ENCODE measurements at places on chromosomes 3 and 15.

DNA sequence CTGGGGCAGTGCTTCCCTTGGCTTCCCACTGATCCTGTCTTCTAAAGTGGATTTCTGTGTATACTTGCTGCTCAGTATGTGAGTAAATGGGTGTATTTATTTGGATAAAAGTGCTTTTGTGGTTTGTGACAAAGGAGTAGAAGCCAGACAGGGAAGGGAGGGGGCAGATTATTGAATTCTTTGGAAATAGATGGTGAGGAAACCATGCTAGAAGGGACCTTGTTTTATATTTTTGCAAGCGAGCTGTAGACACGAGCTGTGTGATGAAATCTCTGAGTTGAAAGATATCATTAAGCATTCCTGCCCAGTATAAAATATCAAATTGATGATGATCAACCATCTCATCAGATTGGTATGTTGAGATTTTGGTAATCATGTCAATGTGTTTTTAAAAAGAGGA, 68.9 kb downstream of the DUT start:
- DNase-seq = no peak

- no peak for DNase-seq
Measured at GRCh38 chr3:123469323-123469995, 20.6 kb upstream of the ADCY5 start.

GRCh38 chr3:96806341-96806740, 8.1 kb upstream of the EPHA6 start:
- no peak for DNase-seq

GRCh38 chr3:191412759-191413158, 48.2 kb upstream of the PYDC2 start:
- DNase-seq = peak; percentile 98

DNA sequence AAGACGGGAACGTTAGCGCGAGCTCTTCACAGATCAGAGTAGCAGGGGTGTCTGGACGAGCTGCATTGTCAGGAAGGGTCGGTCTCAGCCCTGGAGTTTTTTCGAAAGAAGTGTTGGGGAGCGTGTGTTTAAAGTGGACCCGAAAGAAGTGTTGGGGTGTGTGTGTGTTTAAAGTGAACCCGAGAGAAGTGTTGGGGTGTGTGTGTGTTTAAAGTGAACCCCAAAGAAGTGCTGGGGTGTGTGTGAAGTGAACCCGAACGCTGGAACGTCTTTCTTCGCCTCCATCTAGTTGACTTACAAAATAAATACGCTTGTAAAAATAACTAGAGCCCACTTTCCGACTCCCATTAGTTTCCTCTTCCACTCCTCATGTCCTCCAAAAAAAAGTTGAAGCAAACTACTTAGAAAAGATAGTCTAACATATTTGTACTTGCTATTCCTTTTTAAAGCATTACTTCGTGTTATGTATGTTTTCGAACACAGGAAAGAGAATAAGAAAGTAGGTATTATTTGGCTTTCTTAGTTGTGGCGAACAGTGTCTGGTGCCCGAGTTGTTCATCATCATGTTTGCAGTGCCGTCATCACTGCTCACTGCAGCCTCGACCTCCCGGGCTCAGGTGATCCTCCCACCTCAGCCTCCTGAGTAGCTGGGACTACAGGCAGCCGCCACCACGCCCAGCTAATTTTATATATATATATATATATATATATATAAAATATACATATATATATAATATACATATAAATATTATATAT, 1.0 kb downstream of the LRCH3 start:
- DNase-seq = peak; percentile 35

DNA sequence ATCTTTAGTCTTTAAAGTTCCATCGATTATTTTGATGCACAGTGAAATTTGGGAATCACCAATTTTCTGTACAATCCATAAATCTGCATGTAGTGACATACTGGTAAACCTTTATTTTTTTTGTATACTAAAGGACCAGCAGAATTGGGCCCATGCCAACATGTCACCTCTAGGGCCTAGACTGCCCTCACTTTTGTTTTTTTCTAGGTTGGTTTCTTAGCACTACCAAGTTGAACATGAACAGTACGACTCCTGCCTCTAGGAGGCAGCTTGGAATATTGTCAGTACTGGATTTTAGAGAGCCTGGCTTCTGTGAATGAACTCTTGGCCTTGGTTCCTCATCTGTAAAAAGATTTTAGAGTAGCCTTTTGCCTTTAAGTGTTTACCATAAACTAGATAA, 32.3 kb downstream of the NKIRAS1 start:
- DNase-seq = no peak

GRCh38 chr3:197456261-197457091, 99.3 kb downstream of the BDH1 start:
- peak; percentile 96 for DNase-seq

GRCh38 chr15:48555241-48555881, 90.1 kb downstream of the FBN1 start:
- DNase-seq = peak; percentile 30

GRCh38 chr3:23314981-23315762, 112.0 kb downstream of the UBE2E2 start:
- DNase-seq = peak; percentile 38

GRCh38 chr15:76382987-76383728, 46.6 kb downstream of the ISL2 start:
- DNase-seq = no peak

- DNase-seq = no peak
Measured at GRCh38 chr15:25070353-25070963, 115.7 kb downstream of the SNRPN start.

GRCh38 chr3:10520072-10520471, 14.7 kb upstream of the ATP2B2 start:
- DNase-seq = no peak

- DNase-seq = peak; percentile 50
Measured at GRCh38 chr3:99929745-99930139, 112.1 kb downstream of the CMSS1 start.

DNA sequence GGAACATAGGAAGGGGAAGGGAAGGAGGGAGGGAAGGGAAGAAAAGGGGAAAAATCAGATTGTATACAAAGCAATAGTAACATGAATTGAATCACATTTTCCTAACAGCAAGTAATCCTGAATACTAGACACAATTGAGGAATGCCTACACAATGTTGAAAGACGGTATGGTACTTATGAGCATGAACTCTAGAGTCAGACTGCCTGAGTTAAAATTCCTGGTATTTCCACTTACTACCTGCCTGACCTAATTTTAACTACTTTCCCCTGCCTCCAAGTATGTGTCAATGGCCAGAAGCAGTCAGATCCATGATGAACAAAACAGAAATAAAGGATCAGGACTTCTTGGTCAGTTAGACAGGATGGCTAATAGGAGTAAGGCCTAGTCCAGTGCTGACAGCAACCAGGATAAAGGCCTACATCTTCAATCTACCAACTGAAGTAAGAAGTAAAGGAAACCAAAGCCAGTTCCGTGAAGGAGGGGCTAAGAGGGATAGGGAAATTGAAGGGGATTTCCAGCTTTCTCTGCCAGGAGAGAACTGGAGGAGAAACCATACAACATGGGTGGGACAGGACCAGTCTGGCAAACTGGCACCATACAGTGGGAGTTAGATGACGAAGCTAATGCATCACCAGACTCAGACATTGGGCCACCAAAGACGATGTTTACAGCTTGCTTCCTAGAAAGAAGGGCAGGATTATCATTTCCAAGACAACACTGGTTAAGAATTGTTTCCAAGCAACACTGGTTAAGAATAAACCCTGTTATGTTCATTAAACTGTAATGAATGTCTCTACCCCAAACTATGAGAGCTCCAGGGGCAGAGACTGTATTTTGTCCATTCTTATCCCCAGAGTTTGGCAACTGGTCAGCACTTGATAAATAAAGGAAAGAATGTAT, 151.6 kb upstream of the UBE2E2 start:
- peak; percentile 53 for DNase-seq

- no peak for DNase-seq
Measured at GRCh38 chr15:100781961-100782530, 97.6 kb upstream of the ALDH1A3 start.

GRCh38 chr3:184361932-184362667, 590 bp downstream of the POLR2H start:
- peak; percentile 80 for DNase-seq

DNA sequence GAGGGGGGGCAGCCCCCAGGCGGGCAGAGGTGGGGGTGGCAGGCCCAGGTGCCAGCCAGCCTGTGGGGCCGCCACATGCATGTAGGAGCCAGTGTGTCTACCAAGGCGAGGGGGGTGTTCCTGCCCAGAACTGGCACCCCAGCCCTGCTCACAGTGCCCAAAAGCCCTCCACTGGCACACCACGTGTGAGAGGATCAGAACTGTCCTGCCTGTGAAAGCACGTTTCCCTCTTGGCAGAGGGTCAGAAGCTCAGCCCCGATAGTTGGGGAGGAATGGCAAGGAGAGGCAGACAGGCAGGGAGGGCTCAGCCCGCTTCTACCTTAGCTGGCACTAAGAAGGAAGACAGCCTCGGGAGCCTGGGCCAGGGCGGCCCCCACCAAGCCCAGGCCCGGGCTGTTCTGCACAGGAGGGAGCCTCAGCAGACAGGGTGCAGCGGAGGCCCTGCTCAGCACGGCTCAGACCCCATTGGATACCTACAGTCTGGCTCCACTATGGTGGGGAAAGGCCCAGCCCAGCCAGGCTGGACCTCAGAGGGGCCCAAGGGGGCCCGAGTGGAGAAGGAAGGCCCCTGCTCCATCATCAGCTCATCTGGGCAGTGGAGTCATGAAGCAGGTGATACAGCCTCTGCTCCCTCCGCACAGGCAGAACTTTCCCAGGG, 84.8 kb upstream of the LINGO1 start:
- no peak for DNase-seq

DNA sequence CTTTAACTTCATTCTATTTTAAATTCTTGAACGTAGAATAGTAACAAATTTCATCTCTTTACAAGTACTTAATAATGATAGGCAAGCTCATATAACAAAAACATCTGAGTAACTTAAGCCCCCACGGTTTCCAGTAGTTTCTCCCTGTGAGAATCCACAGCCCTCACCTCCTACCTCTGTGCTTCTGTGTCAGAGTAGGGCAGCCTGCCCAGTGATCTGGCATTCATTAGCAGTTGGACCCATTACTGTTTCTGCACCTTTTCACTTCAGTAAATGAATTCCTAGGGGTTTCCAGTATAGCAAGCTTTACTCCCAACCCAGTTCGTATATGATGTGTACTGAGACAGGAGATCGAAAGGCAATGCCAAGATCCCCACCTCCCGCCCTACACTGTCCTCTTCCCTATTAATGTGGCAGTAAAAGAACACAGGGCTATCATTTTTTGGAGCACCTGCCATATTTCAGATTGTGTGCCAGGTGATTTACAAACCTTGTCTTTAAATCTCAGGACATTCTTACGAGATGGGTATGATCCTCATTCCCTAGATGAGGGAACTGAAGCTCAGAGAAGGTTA, 40.8 kb downstream of the EIF2AK4 start:
- no peak for DNase-seq

GRCh38 chr15:49120832-49121231, 34.6 kb downstream of the COPS2 start:
- no peak for DNase-seq

GRCh38 chr3:16604887-16605602, at the start of gene DAZL:
TSS of gene DAZL (minus strand) at chr3:16605423. CDS start at chr3:16605205, 218 bp downstream.
- no peak for DNase-seq

DNA sequence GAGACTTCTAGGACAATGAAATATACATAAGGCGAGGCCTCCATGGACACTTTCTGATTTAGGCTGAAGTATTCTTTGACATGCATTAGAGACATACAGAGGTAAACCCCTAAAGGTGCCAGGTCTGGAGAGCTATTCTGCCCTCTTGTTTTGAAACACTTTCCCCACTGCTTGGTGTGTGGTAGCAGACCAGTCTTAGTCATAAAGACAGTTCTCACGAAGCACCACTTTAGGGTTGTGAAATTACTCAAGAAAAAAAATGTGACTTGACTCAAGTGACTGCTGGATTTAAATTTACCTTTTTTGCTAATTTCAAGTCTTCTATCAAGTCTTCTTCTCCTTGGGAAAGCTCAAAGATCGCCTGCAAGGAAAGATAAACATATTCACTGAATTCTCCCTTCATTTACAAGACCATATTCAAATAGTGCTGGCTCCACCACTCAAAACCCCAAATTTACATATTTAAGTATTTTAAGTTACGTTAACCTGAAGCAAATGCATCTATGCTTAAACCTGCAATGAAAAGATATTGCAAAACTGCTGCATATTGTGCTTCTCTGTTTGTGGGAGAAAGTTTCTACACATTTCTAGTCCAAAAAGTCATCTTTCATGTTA, 48.4 kb downstream of the ARHGEF3 start:
- peak; percentile 61 for DNase-seq

GRCh38 chr3:73568371-73568862, 56.3 kb downstream of the PDZRN3 start:
- no peak for DNase-seq

DNA sequence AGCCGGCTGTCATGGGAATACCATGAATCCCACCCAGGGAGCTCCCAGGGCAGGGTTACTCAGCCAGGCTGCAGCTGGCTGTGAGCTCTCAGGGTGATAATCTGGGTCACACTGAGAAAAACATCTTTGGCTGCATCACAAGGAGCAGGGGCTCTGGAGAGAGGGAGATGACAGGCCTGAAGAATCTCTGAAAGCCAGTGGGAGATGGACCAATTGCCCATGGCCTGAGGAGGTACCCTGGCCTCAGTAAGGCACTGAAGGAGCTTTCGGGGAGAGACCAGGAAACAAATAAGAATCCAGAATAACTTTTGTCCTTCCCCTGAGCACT, 28.2 kb upstream of the GOLGA6C start:
- DNase-seq = no peak

DNA sequence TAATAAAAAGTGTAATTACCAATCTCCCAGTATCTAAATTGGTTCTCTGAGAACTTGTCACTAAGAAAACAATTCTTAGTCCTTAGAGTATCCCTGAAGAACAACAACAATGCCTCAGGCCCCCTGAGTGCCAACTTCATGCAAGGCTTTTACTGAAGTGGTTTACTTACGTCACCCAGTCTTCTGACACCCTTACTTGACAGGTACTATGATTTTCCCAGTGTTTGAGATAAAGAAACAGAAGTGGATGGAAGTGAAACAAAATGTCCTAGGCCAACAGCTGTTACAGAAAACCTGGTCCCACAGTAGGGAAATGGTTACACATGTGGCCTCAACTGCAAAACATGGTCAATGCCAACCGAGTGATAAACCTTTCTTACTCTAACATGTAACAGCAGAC, 331.1 kb downstream of the FOXP1 start:
- no peak for DNase-seq

DNA sequence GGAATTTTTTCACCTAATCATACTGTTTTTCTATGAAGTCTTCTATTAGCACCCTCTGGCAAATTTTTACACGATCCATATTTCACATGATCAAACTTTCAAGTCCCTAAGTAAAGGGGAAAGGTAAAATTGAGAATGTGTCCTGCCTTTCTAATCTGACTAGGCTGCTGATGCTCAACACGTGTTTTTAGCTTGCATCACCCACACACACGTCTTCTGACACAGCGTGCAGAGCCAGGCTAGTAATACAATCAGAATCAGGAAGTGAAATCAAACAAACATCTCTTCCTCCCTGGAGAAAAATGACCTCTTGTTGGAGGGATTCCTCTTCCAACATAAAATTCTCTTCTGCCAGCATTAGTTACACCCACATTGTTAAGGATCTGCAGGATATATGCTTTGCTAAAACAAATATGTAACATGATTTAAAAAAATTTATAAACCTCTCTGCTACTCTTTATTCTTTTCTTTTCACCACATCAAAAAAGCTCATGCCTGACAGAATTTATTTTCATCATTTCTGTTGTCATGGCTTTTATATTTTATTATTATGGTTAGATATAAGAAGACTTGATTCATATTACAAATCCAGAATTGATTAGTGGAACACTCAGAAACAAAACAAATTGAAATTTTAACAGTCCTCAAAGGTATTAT, 122.4 kb downstream of the RAP2B start:
- peak; percentile 74 for DNase-seq

Data from RPMI7951 (cell line).